GM06990 (cell line): ENCODE measurements at places on chromosomes 3 and 15.

- DNase-seq: no peak
These were observed 15.5 kb downstream of the TOP2B start for GRCh38 chr3:25648925-25649830.

DNA sequence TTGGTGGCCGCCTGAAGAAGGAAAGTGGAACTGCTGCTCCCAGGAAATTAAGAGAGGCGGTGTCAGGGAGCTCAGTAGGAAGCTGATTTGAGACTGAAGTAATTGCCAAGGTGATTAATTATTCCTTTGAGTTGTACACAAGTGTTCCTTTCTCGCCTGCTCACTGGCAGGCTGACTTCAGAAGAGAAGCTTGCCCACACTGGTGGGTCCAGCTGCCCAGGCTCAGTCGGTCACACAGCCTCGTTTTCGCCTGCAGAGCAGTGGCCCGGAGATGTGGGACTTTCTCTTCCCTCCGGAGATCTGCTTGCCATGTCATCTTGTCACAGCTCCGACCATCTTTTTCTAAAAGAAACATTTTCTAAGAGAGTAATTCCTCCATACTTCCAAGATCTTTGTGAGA is 478.0 kb downstream of the MCTP2 start:
- no peak for DNase-seq

DNA sequence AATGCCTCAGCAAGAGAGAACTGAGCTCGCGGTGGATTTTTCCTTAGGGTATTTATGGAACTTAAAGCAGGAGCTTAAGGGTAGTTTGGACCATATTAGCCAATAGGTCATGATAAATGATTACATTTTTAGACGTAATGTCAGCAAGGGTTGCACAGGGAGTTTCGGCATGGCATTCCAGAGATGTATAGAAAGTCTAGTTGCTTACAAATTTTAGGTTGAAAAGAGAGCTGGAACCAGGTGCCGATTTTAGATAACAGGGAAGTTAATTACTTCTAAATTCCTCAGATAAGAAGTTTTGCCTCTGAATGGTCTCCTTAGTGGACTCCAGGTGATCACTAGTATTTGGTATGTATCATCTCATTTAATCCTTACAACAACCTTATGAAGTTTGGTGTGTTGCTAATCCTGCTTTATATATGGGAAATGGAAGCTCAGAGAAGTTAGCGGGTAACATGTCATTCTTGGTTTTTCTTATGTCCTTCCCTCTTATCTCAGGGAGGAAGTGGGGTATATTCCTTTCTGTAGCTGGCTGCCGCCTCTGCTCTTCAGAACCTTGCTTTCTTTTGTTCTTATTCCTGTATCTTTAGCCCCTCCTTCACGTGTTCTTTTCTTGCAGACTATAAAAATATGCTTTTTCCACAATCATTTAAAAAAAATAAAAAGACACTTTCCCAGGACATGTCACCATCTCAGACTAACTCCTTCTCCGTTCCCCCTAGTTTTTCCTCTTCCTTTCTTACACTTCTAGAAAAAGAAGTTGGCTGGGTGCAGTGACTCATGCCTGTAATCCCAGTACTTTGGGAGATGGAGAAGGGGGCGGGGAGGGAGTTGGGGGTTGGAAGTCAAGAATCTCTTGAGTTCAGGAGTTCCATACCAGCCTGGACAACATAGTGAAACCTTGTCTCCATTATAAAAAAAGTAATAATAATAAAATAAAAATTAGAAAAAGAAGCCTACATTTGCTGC is 25.7 kb downstream of the IQGAP1 start:
- DNase-seq: no peak

DNA sequence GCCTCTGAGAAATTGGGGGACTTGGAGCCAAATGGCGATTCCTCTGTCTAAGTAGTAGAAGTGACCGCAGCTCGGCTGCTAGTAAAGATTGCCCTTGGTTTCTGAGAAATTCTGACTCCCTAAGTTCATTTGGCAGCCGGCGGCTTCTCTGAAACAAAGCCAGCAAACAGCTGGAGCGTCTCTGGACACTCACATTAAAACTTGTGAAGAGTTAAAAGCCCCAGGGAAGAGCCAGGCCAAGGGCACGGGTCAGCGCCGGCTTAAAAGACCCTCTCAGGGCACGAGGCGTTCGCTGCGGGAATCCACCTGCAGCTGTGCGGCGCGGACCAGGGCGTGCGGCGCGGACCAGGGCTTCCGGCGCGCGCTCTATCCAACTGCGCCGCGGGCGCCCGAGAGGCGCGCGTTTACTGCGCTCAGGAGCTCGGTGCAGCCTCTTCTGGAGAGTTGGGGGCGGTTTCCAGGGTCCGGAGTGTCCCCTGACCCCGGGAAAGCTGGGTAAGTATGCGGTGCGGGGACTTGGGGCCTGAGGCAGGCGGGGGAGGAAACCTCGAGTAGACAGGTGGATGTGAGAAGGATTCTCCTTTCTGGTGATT is at the start of gene COL6A5:
Gene COL6A5 (plus strand): TSS at position 186 of the 593 bp plus-strand sequence. CDS start 27,967 bp downstream, outside the sequence.
- no peak for DNase-seq

DNA sequence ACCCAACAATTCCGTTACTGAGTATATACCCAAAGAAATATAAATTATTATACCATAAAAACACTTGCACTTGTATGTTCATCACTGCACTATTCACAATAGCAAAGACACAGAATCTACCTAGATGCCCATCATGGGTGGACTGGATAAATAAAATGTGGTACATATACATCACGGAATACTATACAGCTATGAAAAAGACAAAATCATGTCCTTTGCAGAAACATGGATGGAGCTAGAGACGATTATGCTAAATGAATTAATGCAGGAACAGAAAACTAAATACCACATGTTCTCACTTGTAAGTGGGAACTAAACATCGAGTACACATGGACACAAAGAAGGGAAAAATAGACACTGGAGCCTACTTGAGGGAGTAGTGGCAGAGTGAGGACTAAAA is 185.3 kb downstream of the PYDC2 start:
- DNase-seq: no peak

GRCh38 chr3:152516216-152516615 is 247.5 kb downstream of the MBNL1 start:
- no peak for DNase-seq

- DNase-seq: no peak
These were observed 25.5 kb upstream of the FLNB start for GRCh38 chr3:57982561-57983243.

GRCh38 chr15:41933771-41934170 is 38.6 kb downstream of the EHD4 start:
- no peak for DNase-seq

DNA sequence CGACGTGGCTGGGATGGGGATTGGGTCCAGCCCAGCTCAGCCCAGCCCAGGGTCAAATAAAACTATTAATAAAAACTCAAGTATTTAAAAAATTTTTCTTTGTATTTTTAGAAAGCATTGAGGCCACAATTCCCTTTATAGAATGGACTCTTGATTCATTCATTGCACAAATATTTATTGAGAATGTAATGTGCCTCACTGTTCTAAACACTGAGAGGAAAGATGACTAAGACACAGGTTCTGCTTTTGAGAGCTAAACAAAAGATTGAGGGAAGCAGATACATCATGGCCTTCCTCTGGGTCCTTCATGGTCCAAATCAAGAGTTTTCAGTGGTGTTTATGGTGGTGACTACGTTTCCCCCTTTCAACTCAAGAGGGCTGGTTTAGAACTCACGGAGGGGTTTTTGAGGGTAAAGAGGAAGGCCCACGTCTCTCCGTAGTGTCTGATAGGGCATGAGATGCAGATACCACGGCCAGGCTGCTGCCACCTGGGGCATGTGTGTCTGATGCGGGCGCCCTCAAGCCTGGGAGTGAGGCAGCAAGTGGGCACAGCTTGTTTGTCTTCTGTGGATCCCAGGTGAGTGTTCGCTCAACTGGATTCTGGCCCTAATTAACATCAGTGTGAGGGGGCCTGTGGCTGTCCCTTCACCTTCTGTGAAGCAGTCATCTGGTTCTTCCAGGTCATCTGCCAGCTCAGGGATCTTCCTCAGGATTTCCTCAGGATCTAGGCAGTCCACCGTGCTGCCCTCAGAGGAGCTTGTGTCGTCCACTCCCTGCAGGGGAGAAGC is 73.5 kb upstream of the SCN5A start:
- DNase-seq: no peak

DNA sequence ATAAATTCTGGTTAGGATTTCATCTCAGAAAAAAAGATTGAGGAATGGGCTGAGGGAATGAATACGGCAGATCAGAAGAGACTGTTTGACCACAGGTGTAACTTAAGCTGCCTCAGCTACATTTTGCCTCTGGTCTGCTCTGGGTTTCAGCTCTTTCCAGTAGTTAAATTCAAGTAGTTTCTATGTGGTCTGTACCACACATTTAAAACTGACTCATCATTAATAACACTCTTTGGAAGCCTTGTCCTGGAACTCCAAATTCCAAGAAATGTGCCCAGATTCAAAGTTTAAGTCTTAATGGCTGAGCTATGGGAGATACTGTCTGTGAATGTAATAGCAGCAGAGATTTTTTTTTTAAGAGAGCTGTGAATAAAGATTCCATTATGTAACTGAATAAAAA is 133.1 kb upstream of the IGSF10 start:
- no peak for DNase-seq

- DNase-seq: no peak
These were observed 13.4 kb upstream of the SATB1 start for GRCh38 chr3:18438586-18438985.

- no peak for DNase-seq
These were observed 6.1 kb downstream of the ERICH6 start for GRCh38 chr3:150697646-150698045.

GRCh38 chr15:70503798-70504298 is 259.5 kb downstream of the UACA start:
- DNase-seq: peak; percentile 62

DNA sequence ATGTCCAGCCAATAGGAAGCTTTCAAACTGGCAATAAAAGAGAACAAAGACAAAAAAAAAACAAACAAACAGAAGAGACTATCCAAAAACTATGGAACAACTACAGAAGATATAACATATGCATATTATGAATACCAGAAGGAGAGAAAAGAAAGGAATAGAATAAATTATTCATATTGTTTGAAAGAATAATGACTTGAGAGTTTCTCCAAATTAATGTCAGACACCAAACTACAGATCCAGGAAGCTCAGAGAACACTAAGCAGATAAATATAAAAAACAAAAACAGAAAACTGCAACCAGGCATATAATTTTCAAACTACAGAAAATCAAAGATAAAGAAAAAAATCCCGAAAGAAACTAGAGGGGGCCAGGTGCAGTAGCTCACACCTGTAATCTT is 34.1 kb upstream of the AP3B2 start:
- DNase-seq: no peak

GRCh38 chr3:87196879-87197278 is 30.2 kb upstream of the CHMP2B start:
- no peak for DNase-seq

GRCh38 chr15:40255033-40255432 is 16.2 kb downstream of the PAK6 start:
- DNase-seq: no peak

DNA sequence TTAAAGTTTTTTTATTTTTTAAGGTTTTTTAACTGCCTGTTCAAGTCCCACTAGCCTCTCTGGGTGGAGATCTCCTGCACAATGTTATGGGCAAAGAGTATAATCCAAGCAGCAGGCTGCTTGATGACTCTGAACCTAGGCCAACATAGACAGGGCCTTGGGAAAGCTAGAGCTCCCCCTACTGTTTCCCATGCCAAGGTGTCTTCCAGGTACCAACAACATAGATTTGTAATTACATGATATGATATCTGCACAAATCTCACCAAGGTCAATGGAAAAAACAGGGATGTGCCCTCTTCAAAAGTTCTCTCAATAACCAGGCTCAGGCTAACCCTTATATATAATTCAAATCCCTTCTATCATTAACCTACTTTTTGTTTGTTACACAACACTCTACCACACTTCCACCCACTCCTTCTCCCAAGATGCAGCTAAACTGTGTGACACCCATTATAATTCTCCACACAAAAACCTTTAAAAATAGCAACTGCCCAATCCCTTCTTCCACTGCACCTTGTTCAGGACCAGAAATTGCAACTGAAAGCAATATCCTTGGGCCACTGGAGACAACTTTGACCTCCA is 43.8 kb downstream of the RBM15B start:
- no peak for DNase-seq

GRCh38 chr3:46642971-46643370 is 30.6 kb downstream of the FAM240A start:
- no peak for DNase-seq

DNA sequence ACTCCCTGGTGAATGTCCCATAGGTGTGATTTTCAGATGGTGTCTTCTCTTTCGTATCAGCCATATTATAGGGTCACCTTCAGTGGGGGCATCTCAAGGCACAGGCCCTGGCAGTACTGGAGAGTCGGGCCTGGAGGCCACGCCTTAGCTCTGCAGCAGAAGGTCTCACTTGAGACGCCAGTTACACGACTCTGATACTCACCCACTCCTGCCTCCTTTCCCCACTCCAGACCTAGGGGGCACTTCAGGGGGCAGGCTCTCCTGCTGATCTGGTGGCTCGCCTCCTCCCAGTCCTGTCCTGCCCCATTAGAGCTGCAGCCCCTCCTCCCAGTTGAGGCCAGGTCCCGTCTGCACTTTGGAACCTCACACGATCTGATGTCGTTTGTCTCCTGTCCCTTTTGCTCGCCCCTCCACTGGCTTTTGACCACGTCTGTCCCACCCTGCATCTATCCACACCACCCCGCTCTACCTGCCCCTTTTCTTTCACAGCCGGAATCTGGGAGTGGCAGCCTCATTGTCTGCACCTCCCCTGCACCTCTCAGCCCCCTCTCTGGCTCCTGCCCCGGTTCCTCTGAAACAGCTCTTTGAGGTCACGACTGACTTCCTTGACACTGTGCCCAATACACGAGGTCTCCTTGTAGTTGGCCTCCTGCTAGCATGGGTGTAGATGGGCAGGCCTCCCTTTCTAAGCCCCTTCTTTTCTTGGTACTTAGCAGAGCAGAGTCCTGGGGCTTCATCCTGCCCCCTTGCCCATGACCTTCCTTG is 181.9 kb downstream of the NSMCE3 start:
- DNase-seq: no peak

DNA sequence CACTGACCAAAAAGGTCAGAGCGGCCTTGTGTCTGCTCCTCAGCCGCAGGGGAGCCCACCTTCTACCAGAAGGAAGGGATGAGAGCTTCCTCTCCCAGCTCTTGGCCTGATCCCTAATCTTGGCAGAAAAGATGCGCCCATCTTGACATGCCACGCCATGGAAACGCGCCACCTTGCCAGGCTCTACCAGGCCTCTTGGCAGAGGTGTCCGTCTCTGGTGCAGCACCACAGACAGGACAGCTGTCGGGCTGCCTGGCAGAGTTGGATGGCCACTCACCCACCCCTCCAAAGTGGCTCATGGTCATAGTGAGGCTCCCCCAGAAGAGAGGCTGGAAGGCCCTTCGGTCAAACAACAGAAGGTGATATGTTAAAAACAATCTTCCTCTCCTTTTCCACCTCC is 105.2 kb downstream of the LIPC start:
- no peak for DNase-seq

- no peak for DNase-seq
These were observed 16.0 kb upstream of the GPR171 start for GRCh38 chr3:151219056-151219455.

- no peak for DNase-seq
These were observed 59.1 kb downstream of the DNASE1L3 start for GRCh38 chr3:58151637-58152036.

DNA sequence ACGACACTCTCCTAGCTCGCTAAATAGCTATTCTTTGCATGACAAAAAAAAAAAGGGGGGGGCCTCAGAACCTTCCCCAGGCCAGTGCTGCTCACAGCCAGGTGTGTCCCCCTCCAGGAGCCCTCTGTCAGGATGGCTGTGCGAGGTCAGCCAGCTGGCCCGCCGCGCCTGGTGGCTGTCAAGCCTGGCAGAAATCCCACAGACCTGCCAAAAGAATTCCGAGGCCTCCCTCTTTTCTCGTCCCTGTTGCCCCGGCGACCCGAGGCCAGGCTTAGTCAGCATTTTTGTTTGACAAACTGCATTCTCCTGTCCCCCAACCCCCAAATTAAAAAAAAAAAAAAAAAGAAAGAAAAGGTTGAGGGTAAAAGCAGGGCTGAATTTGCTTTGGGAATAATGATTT is 61.9 kb downstream of the TM4SF4 start:
- DNase-seq: no peak
